MM.1S (cell line): ENCODE measurements at places on chromosomes 16 and 17.

- DNase-seq: no peak
These were observed 645 bp downstream of the NLGN2 start for GRCh38 chr17:7408252-7408727.

DNA sequence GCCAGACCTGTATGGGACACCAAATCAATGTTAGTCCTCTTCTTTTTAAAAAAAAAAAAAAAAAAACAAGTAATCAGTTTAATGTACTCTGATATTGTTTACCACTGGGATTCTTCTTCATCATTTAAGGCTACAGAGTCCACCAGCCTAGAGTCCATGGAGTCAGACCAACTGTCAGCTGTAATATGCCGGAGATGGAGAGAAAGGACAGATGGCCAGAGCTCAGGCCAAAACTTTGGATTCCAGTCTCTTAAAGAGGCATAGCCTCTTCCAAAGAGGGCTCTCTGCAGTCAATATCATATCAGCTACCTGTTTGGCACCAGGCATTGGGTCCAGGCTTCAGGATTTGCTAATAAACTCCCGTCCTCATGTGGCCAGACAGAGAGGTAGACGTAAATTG is 469.6 kb upstream of the HSBP1 start:
- no peak for DNase-seq

GRCh38 chr16:3652373-3653195 is 1.9 kb upstream of the DNASE1 start:
- DNase-seq: no peak

DNA sequence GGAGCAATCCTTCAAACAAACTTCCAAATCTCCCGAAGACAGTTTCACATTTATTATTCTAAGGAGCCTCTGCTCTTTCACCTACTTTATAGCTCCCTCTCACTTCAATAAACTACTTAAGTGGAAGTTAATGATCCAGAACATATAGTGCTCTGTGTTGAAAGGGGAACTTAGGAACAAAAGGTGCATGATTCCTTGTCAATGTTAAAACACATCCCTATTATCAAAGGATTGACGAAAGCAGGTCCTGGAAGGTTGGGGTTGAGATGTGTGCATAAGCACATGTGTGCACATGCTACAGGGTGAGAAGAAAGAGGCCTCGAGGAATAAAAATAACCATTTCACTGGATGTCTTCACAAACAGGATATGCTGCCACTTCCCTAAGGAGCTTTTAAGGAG is 170.3 kb downstream of the SLC39A11 start:
- DNase-seq: no peak

- no peak for DNase-seq
These were observed 3.9 kb upstream of the KCNG4 start for GRCh38 chr16:84243732-84244131.

GRCh38 chr17:48655913-48656312 is 29.8 kb upstream of the HOXB9 start:
- DNase-seq: no peak

DNA sequence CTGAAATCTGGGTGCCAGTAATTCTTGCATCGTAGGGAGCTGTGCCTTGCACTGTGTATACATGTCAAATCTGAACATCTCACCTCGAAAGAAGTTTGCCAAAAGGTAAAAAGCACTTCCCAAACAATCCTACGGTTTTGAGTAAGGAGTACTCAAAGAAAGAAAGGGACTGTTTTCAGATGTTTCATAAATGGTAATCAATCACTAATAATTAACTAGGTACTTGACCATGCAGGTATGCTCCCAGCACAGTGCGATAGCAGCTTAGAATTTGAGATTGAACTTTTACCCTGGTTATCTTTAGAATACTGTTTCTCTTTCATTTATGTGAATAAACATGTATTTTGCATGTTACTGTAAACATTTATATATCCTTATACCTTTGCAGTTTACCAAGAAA is 39.0 kb downstream of the PRKCA start:
- DNase-seq: no peak
